ENCODE measurements at places on chromosomes 1 and 21.

- no peak for DNase-seq
Observed at GRCh38 chr1:233328142-233328921, 808 bp downstream of the MAP3K21 start.

DNA sequence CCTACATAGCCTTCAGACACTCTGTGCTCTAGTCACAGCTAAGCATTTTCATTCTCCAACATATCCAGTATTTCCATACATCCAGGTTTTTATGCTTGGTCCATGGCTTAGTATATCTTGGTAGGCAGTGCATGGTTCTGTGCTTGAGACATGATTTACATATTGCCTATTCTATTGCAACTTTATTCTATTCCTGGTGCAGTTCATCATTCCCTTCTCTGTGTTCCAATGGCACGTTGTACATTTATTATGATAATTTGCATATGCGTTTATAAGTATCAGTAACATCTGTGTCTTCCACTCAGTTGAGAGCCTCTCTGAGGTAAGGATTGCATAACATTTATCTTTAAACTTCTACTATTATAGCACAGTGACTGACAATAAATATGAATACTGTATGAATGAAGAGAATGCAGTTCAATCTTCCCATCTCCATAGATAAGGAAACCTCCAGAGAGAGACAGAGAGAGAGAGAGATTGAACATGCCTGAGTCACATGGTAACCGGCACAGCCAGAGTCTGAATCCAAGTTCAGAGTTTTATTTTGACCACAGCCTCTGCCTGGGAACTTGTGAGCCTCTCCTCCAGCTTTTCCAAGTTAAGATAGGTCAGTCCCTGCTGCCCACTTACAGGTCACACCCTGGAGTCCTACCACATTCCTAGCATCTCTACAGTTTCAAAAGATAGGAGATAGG, 41.5 kb downstream of the PLPPR5 start:
- DNase-seq, result peak; percentile 22

DNA sequence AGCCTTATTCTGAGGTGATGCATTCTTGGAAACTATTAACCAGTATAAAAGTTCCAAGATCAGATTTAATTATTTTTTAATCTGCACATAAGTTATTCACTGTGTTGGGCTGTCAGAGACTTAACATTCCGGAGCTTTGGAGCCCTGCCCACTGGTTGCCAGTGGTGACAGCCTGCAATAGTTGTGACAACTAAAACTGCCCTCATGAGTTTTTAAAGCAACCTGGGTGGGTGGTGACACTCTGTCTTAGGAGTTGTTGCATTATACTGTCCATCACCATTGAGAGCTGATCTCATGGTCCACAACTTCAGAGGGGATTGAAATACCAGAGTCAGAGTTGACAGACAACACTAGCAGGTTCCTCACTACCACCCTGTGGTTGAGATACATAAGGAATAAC, 653.9 kb upstream of the USP24 start:
- DNase-seq, result no peak

DNA sequence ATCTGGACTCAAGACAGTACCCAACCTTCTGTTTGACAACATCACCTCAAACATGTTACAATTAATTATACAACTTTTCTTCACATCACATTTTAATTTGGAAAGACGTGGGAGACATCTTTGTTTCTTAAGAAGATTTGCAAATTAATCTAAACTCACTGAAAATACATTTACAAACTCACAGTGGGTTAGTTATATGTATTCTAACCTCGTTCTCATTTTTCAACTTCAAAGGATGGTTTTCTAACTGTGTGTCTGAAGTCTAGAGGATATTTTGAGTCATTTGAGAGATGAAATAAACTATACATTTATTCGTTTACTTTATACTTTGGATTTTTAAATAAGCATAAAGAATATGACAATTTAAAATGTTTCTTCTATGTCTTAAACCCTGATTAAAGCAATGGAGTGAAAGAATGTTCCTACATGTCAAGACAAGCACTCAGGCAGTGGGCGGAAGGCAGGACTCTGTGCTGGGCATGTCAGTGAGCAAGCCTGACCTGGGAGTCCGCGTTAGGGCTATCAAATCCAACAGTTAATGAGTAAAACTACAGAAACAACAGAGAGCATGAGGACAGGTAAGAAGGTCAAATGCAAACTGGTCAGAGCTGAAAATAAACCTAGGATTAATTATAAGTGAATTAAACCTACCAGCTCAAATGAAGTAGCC, 76.5 kb upstream of the CTTNBP2NL start:
- no peak for DNase-seq

DNA sequence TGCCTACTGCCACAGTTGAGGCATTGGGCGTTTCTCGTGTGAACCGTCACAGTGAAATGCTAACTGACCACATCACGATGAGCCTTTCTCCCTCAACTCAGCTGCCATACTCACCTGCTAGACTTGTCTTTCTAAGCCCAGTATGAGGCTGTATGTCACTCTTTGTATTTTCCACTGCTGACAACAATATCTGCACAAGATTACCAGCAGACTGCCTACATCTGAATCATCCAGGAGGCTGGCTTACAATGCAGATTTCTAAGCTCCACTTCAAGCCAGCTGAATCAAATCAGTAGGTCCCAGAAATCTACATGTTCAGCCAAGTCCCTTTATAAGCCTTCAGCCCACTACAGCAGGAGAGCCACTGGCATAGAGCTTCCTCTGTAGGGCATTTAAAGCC, 355.0 kb upstream of the DUSP10 start:
- no peak for DNase-seq

DNA sequence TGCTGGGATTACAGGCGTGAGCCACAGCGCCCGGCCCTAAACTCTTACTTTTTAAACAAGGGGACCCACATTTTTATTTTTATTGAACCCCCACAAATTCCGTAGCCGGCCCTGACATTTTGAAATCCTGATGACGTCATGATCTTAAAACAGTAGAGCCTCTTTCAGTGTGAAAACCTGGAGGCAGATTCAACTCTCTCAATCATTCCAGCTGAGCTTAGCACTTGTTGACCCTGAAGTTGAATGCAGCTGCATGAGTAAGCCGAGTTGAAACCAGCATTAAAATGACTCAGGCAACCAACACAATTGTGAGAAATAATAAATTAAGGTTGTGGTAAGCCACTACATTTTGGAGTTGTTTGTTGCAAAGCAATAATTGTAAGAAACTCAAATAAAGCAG, 93.9 kb upstream of the ADGRL4 start:
- peak; percentile 29 for DNase-seq
